H1 (cell line): ENCODE measurements at places on chromosomes 7 and 10.

- DNase-seq: no peak
Measured at GRCh38 chr10:1540144-1540543, 197.2 kb downstream of the ADARB2 start.

- DNase-seq: no peak
Measured at GRCh38 chr7:117075934-117076333, 122.6 kb downstream of the ST7 start.

- DNase-seq: peak; percentile 66
Measured at GRCh38 chr10:69516316-69516715, 56.9 kb downstream of the NEUROG3 start.

DNA sequence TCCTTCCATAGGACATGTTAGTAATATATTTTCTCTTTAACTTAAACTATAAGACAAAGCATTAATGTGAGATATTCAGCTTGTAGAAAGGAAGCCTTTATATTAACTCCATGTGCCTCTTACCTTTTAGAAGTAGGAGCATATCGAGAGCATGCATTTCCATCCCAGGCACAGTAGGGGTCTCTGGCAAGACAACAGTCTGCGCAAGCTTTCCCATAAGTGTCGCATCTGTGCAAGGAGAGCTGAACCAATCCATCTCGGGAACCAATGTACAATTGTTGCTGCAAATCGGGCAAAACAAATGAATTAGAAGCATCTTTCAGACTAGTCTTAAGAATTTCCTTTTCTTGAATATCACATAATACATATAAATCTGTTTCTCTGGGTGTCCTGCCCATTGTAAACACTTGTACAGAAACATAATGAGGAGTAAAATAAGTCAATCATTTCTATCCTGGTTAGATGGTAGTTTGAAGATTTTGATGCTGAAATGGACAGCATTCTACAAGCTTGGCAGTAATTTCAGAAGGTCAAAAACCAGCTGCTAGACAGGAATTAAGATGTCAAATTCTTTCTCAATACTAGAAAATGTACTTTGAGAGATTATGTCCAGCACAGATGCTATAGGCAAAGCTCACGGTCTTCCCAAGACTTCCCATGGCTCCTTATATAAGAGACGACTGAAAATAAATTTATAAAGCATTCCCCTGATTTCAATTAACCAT lies 171.8 kb downstream of the SEMA3D start:
- no peak for DNase-seq

- DNase-seq: no peak
Measured at GRCh38 chr10:3287572-3288445, 115.2 kb upstream of the PITRM1 start.

DNA sequence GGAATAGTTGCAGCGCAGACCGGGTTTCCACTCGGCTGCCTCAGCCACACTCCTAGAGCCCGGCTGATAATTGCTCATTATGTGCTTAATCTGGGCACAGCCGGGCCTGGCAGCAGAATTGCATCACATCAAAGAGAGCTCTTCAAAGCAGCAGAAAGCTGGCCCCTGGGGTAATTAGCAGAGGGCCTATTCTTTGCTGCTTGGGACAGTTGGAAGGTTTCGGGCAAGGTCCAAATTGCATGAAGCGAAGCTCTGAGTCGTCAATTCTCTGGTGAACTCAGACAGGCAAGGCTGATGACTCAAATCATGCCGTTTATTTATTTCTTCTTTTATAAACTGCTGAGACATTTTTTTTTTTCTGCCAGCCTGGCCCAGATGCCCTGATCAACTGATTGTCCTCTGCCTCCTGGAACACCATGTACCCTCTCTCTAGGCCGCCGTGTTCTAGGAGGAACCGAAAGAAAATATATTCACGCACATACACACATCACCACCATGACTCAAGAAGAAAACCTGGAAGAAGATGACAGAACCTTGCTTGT lies 242.2 kb downstream of the RAB11FIP2 start:
- DNase-seq: no peak

- DNase-seq: no peak
Measured at GRCh38 chr7:33845991-33846509, 59.3 kb upstream of the BMPER start.

DNA sequence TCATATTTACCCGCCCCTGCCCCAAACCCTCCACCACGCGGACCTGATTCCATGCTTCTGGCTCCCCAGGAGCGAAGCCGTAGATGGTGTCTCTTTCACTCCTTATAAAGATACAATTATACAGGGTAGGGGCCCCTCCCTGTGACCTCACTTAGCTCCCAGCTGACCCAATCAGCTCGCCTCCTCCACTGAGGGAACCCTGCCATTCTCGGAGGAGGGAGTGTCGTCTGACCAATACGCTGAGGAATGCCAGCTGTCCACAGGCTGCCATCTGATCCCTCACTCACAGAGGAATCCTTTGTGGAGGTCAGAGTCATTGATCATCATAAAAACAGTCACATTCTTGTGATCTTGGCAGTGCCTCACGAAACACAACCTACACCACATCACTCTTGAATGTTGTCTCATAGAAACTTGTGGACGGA lies 67.5 kb upstream of the INSIG1 start:
- no peak for DNase-seq

DNA sequence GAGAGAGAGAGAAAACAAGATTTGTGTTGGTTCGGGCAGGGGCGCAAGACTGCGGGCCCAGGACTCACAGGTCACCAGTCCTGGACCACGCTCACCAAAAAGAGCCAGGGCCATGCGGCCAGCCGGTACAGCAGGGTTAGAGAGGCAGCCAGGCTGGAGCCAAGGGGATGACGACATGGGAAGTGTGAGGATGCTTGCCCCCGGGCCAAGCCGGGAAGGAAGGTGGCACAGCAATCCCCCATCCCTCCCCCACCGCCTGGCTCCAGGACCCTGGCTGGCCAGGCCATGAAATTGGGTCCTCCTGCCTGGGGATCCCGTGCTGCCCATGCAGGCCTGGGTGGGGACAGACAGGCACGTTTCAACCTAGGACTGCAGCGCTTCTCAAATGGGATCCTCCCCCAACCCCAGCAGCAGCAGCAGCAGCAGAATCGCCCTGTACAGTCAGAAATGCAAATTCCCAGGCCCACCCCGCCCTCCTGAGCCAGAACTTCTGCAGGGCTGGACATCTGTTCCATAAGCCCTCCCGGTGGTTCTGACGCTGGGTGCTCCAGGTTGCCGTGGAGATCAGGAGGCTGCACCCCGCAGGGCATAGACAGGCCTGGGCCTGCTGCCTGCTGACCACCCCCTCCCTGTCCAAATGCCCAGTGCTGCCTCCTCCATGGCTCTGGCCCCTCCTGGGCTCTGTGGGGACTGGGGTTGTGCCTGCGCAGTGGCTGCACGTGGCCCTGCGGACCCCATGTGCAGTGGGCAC lies 35.0 kb downstream of the YKT6 start:
- DNase-seq: no peak
